Activated CD4-positive, alpha-beta memory T cell treated with anti-CD3 and anti-CD28 coated beads, Interleukin-2, amount 10 ng/mL, durations not matched to agents 7 days and 5 days (primary cell): ENCODE measurements at places on chromosomes 13 and 19.
A peak's percentile ranks its signal among the peaks of the same experiment; 100 is the strongest.

- no peaks in the 10 kb centered on the region for H3K27me3 ChIP-seq
- H3K27ac ChIP-seq = no peak overlapping the region
- H3K4me1 ChIP-seq = peaks cover 26% of the 10 kb centered on the region
- H3K36me3 ChIP-seq = peaks cover 5% of the 10 kb centered on the region
- DNase-seq = no peak
- peak overlapping the region; percentile 82 for H3K4me3 ChIP-seq
Observed at GRCh38 chr19:32403291-32403995, 2.1 kb upstream of the DPY19L3 start.

DNA sequence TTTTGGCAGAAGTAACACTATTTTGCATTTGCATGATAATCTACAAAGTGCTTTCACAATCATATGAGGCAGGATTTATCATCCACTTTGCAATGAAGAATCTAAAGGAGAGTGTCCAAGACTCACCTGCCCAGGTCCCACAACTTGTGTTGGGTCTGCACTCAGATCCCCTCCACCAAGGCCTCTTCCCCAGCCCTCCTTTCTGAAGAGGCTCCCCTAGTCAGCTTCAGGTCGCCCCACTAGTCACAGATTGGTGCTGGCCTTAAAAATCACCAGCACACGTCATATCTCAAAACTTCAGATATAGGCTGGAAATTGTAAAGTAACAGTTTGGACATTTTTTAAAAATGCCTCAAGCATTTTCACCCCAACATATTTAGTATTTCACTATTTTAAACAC, 17.5 kb downstream of the ATP7B start:
- no peak for DNase-seq
- peaks cover 2% of the 10 kb centered on the region for H3K4me1 ChIP-seq
- no peak overlapping the region for H3K4me3 ChIP-seq
- H3K36me3 ChIP-seq = no peaks in the 10 kb centered on the region
- H3K27ac ChIP-seq = no peak overlapping the region

- no peak overlapping the region for H3K27ac ChIP-seq
- no peaks in the 10 kb centered on the region for H3K4me1 ChIP-seq
- no peaks in the 10 kb centered on the region for H3K36me3 ChIP-seq
- H3K27me3 ChIP-seq = peaks cover 3% of the 10 kb centered on the region
- DNase-seq = no peak
- no peak overlapping the region for H3K4me3 ChIP-seq
Observed at GRCh38 chr13:43185226-43185625, 161.8 kb downstream of the DNAJC15 start.

- no peaks in the 10 kb centered on the region for H3K36me3 ChIP-seq
- H3K4me1 ChIP-seq = no peaks in the 10 kb centered on the region
- no peak overlapping the region for H3K4me3 ChIP-seq
- H3K27ac ChIP-seq = no peak overlapping the region
- DNase-seq = no peak
Observed at GRCh38 chr13:50410921-50411746, 395.9 kb downstream of the KCNRG start.

DNA sequence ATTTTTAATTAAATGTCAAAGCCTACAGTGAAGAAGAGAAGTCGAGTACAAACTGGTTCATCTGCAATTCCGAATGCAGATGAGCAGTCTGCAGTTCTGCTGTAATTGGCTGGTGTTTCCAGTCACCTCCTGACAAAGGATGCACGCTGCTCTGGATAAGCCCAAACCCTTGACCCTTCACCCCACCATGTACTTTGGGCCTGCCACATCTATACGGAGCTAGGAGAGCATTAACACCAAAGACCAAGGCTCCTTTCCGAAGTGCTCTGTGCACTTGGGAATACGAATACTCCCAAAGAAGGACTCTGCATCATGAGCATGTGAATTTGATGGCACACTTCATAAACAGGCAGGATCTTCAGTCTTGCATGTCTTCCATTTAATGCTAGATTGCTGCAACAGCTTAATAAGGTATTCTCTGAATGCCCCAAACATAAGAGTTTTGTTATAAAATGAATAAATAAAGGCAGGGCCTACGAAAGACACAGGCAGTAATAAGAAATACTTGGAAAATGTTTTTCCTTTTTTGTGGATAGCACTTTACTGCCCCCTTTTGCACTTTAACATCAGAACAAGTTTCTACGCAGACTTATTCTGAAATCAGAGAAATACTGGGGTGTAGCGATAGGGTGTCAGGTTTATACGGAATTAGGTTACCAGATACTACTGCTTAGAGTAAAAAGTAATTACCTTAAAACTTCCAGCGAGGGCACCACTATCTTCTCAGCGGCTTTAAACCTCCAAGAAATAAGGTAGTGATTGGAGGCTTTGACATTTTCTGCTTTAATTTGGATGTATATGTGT, 15.0 kb downstream of the EFNB2 start:
- H3K4me3 ChIP-seq = no peak overlapping the region
- no peak overlapping the region for H3K27ac ChIP-seq
- H3K4me1 ChIP-seq = no peaks in the 10 kb centered on the region
- DNase-seq = no peak

DNA sequence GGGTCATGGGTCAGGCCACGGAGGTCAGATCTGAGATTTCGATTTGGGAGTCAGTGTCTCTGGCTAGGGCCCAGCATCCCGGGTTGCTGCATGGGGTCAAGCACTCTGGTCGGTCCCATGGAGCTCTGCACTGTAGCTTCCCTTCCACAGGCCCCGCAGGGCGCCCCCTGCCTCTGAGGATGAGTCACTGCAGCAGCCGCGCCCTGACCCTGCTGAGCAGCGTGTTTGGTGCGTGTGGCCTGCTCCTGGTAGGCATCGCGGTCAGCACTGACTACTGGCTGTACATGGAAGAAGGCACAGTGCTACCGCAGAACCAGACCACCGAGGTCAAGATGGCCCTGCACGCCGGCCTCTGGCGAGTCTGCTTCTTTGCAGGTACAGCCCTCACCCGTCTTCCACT, 3.6 kb downstream of the CACNG7 start:
- no peaks in the 10 kb centered on the region for H3K36me3 ChIP-seq
- H3K27me3 ChIP-seq = peaks cover 35% of the 10 kb centered on the region
- H3K4me1 ChIP-seq = peaks cover 8% of the 10 kb centered on the region
- no peak overlapping the region for H3K4me3 ChIP-seq
- peak; percentile 19 for DNase-seq
- H3K27ac ChIP-seq = no peak overlapping the region

DNA sequence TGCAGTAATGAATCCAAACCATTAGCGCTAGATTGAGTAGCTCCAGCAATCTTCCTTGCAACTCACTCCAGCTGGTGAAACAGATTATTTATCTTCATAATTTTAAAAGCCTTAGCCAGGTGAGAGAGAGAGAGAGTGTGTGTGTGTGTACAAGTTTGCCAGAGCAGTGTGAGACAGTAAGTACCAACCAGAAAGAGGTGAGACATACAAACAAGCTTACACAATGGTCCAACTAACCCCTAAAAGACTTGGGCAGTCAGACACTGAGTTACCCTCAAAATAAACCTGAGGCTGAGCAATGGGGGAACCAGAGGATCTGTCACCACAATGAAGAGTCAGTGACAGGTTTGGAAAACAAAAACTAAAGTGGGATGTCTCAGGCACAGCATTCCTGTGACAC, 8.1 kb upstream of the THSD1 start:
- no peaks in the 10 kb centered on the region for H3K27me3 ChIP-seq

- H3K4me3 ChIP-seq = no peak overlapping the region
- H3K4me1 ChIP-seq = no peaks in the 10 kb centered on the region
- no peak for DNase-seq
- no peaks in the 10 kb centered on the region for H3K27me3 ChIP-seq
- no peak overlapping the region for H3K27ac ChIP-seq
- peaks cover 3% of the 10 kb centered on the region for H3K36me3 ChIP-seq
Observed at GRCh38 chr13:113531041-113531873, 40.7 kb upstream of the DCUN1D2 start.

GRCh38 chr19:10270180-10270615, 722 bp upstream of the ICAM1 start:
- H3K4me1 ChIP-seq = peaks cover 50% of the 10 kb centered on the region
- peak overlapping the region; percentile 93 for H3K27ac ChIP-seq
- peak; percentile 90 for DNase-seq
- H3K27me3 ChIP-seq = peaks cover 1% of the 10 kb centered on the region
- peak overlapping the region; percentile 83 for H3K4me3 ChIP-seq

DNA sequence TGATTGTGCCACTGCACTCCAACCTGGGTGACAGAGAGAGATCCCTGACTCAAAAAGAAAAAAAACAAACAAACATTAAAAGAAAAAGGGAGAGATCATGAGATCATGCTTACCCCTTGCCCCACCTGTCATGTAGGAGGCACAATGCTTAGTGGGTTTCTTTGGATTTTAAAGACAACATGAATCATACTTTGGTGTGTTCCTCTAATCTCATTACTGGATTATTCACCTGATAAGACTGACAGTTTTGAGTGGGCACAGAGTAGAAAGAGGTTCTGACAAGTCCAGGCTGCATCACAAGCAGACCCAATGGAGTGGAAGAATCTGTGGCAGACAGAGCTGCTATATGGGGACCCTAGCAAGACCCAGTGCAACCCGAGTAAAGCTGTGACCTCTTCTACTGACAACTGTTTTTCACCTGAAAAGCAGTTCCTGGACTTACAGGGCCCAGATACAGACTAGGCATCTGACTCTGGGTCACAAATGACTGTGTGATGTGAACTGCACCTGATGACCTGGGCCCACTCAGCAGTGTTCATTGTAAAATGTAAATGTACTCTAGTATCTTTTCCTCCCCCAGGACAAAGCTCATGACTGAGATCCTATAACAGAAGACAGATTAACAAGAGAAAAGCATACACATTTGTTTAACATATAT, 28.9 kb upstream of the USP12 start:
- no peaks in the 10 kb centered on the region for H3K27me3 ChIP-seq
- H3K4me3 ChIP-seq = no peak overlapping the region
- peaks cover 5% of the 10 kb centered on the region for H3K36me3 ChIP-seq
- H3K4me1 ChIP-seq = peaks cover 18% of the 10 kb centered on the region
- no peak overlapping the region for H3K27ac ChIP-seq

GRCh38 chr19:30419568-30420180, 47.5 kb downstream of the ZNF536 start:
- H3K36me3 ChIP-seq = no peaks in the 10 kb centered on the region
- H3K4me3 ChIP-seq = no peak overlapping the region
- no peaks in the 10 kb centered on the region for H3K27me3 ChIP-seq

GRCh38 chr19:32691952-32692726, 518 bp downstream of the NUDT19 start:
- H3K4me3 ChIP-seq = peak overlapping the region; percentile 89
- no peaks in the 10 kb centered on the region for H3K27me3 ChIP-seq
- peak overlapping the region; percentile 85 for H3K27ac ChIP-seq
- peaks cover 53% of the 10 kb centered on the region for H3K4me1 ChIP-seq

DNA sequence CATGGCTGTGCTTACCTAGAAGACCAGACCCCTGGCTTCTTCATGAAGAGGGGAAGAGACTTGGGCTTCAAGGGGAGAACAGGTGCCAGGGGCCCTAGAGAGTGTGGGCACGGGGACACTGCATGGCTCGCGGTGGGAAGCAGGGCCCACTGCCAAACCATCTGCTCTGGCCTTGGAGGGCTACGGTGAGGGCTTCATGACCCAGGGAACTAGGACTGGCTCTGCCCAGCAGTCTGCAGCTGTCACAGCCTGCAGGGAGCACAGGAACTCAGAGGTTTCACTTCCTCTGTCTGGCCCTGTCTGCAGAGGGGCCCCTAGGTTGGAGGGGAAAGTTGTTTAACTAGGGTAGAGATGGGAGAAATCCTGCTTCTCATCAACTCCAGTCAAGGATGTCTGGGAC, 4.3 kb downstream of the ERCC1 start:
- H3K4me3 ChIP-seq = no peak overlapping the region
- peak; percentile 39 for DNase-seq
- H3K27ac ChIP-seq = peak overlapping the region; percentile 67
- H3K36me3 ChIP-seq = peaks cover 40% of the 10 kb centered on the region
- H3K27me3 ChIP-seq = no peaks in the 10 kb centered on the region

DNA sequence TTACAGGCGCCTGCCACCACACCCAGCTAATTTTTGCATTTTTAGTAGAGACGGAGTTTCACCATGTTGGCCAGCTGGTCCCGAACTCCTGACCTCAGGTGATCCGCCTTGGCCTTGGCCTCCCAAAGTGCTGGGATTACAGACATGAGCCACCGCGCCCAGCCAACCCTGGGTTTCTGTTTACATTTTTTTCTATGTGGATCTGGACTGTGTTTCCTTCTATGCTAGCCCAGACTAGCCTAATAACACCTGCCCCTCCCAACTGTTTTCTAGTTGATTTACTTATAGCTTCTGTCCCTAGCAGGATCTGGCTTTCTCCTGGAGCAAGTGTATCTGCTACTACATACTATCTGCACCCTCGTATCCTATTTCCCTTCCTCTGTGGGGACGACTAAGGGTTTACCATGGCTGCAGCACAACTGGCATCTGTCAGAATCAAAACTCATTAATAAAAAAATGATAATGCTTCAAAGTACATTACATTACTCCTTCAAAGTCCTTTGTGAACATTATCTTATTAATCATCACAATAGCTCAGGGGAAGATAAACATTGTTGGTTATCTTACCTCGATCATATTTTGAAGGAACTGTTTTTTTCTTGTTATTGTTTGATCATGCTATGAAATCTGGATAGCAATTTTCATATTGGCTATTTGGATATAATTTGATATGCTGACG, 228.3 kb downstream of the KLF5 start:
- no peak for DNase-seq
- no peak overlapping the region for H3K4me3 ChIP-seq
- H3K4me1 ChIP-seq = no peaks in the 10 kb centered on the region
- no peaks in the 10 kb centered on the region for H3K27me3 ChIP-seq
- no peaks in the 10 kb centered on the region for H3K36me3 ChIP-seq
- no peak overlapping the region for H3K27ac ChIP-seq

- H3K27me3 ChIP-seq = peaks cover 4% of the 10 kb centered on the region
- no peak overlapping the region for H3K27ac ChIP-seq
- H3K36me3 ChIP-seq = no peaks in the 10 kb centered on the region
- H3K4me1 ChIP-seq = no peaks in the 10 kb centered on the region
- H3K4me3 ChIP-seq = no peak overlapping the region
Observed at GRCh38 chr13:59337070-59337469, 826.7 kb downstream of the DIAPH3 start.

DNA sequence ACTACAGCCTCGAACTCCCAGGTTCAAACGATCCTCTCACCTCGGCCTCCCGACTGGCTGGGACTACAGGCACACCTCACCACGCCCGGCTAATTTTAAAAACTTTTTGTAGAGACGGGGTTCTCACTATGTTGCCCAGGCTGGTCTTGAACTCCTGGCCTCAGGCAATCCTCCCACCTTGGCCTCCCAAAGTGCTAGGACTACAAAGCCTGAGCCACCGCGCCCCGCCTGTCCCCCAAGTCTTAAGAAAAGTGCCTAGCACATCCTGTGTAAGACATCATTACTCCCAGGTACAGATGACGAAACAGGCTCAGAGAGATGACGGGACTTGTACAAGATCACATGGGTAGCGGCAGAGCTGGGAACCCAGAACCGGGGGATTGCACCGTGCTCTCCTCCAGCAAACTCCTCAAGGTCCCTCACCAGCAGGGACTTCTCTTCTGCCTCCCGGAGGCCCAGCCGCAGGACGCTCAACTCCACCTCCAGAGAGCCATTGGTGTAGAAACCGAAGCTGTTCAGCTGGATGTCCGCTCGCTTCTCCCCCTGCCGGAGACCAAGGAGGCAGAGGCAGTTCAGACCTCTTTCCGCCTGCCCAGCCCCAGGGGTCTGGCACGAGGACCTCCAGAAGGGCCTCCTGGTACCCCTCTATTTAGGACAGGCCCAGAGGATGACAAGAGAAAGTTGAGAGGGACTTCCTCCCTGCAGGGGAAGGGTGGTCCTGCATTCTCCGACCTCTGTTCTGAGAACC, 1.0 kb downstream of the GPR108 start:
- H3K4me1 ChIP-seq = peaks cover 36% of the 10 kb centered on the region
- H3K36me3 ChIP-seq = peaks cover 20% of the 10 kb centered on the region
- H3K4me3 ChIP-seq = peak overlapping the region; percentile 93
- H3K27ac ChIP-seq = peak overlapping the region; percentile 99
- no peaks in the 10 kb centered on the region for H3K27me3 ChIP-seq
- peak; percentile 76 for DNase-seq

GRCh38 chr13:35499676-35500075, 23.2 kb upstream of the MAB21L1 start:
- DNase-seq = no peak
- no peak overlapping the region for H3K4me3 ChIP-seq
- no peaks in the 10 kb centered on the region for H3K4me1 ChIP-seq
- no peak overlapping the region for H3K27ac ChIP-seq
